ENCODE measurements at places on chromosomes 16 and 17.

GRCh38 chr16:80570106-80570478, 29.3 kb downstream of the DYNLRB2 start:
- DNase-seq = no peak

GRCh38 chr17:5304636-5305035, 22.6 kb downstream of the RABEP1 start:
- no peak for DNase-seq

- no peak for DNase-seq
Measured at GRCh38 chr17:56297184-56297583, 143.9 kb downstream of the ANKFN1 start.

DNA sequence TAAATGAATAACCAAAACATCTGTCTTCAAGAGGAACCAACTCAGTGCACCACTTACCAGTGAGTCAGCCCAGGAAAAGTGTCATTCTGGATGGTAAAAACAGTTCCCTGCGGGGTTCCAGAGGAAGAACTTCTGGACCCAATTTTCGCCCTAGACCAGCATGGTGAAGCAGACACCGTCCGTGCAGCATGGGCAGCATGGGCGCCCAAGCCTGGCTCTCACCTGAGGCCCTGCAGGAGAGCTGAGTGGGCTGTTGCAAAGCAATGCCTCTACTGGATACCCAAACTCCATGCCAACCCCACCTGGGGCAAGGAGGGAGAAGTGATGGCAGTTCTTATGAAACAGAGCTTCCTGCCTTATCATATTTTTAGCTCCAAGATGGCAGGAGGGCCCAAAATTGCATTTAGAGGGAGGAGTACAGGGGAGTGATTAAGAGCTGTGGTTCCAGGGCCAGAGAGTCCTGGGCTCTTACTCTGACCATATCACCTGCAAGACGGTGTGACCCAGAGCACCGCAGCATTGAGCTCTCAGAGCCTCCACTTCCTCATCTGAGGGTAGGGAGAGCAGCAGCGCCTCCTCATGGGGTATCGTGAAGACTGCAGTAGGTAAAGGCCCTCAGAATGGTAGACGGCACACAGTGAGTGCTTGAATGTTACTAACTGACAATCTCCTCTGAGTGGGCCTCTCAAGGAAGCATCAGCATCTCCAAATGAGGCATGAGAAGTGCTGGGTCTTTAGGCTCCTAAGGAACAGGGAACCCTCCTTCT, 16.6 kb upstream of the INPP5K start:
- no peak for DNase-seq

- no peak for DNase-seq
Measured at GRCh38 chr17:55852734-55853133, 101.9 kb downstream of the PCTP start.

DNA sequence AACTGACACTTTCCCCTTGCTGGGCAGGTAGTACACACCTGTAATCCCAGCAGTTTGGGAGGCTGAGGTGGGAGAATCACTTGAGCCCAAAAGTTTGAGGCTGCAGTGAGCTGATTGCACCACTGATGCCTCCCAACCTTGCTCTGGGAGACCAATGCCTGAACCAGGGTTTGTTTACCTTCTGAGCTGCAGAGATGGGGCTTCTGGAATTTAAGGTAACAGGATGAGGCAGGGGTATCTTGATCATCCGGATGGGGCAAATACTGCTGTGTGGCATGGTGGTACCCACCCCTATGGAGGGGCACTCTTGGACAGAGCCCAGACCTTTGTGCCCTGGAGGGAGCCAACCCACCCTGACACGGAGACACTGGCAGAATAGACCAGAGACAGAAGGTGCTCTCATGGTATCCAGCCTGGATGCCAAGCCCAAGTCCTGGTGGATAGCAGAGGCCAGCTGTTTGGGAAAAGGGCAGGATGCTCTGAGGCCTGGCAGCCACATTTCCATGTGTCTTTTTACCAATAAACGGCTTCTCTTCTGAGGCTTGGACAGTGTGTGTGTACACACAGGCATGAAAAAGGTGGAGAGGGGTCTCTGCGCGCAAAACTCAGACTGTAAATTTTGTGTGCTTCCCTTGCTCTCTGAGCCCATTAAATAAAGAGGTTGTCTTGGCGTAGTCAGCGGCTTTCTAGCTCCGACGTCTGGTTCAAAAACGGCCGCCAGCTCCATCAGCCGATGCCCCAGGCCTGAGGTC, 4.4 kb downstream of the ZNF48 start:
- DNase-seq = no peak

- DNase-seq = no peak
Measured at GRCh38 chr17:29870836-29871465, 59.1 kb downstream of the SSH2 start.

DNA sequence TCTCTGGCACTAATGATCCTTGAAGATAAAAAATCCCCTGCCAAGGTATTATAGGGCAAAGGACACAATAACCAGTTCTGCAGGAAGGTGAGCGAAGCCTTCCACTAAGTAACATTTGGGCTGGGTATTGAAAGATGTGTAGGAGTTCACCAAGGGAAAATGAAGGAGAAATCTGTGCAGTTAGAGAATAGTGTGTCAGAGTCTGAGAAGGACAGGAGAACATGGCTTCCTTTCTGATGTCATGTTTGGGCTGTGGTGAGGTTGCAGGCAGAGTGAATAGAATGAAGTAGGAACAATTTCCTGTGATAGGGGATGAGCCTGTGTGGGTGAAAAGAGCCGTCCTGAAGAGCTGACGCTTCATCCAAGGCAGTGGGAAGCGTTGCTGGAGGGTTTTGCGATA, 24.1 kb upstream of the CIITA start:
- DNase-seq = no peak

GRCh38 chr16:82157836-82158235, 12.2 kb downstream of the MPHOSPH6 start:
- DNase-seq = no peak

DNA sequence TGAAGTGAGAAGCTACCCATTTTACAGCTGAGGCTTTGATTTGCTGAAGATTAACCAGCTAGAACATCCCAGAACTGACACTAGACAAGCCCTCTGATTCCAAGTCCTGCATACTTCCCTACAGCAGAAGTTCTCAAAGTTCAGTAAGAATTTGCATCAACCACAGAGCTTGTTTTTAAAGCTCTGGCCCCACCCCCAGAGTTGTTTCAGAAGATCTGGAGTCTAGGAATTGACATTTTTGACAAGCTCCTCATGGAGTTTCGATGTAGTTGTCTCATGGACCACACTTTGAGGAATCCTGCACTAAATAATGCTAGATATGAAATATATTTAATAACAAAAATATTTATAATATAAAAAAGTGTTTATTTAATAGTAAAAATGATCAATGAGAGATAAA, 120.3 kb upstream of the ADAMTS18 start:
- DNase-seq = no peak

- DNase-seq = no peak
Measured at GRCh38 chr17:1003972-1004768, 7.2 kb downstream of the TIMM22 start.

DNA sequence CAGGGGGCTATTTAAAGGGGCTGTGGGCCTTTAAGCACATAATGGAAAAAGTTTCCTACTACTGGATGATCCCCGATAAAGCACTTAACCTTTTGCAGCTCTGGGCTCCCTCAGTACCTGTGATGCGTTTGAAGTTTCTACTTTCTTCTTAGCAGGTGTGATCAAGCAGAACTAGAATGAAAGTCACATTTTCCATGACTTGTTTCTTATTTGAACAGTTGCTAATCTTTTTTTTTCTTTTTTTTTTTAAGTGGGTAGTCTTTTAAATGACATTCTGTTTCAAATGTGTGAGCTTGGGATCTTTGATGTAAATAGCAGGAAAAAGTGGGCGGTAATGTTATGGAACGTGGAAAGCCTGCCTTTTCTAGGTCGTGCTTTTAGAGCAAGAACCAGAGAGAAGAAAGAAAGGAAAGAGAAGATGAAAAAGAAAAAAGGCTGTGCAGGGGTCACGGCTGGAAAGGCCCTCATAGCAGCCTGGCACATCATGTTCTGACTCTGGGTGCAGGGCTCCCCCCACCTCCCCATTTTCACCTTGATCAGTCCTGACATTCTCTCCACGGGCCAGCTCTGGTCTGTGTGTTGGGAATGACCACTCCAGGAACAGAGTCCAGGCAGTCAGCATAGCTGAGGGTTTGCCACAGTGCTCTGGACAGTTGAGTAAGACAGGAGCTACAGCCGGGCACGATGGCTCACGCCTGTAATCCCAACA, 150.6 kb downstream of the CLEC16A start:
- no peak for DNase-seq

DNA sequence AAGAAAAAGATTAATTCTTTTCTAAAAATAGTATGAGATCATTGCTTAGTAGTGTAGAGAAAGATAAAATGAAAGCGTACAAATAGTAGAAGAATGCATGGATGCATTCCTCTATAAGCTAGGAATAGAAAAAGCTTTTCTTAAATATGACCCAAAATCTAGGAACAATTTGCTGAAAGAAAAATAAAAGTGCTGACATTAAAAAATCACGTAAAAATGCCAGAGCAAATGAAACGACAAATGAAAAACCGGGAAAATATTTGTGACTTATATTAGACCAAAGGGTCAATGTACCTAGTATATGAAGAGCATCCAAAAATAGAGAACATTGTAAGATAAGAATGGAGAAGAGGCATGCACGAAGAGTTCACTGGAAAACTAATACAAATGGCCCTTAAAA, 149.5 kb upstream of the MON1B start:
- DNase-seq = no peak

GRCh38 chr17:30922235-30923030, 688 bp downstream of the ADAP2 start:
- DNase-seq = no peak

DNA sequence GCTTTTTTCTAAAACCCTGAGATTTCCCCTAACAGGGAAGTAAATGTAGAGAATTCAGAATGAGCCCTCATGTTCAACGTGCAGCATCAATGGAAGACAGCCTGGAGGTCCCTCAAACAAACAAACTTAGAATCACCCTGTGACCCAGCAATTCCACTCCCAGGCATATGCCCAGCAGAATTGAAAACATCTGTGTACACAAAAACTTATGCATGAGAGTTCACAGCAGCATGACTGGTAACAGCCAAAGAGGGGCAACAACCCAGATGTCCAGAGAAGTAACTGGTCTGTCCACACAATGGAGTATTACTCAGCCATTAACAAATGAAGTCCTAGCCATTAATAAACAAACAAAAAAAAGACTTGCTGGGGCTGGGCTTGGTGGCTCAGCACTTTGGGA, 252.7 kb downstream of the PARN start:
- no peak for DNase-seq

- DNase-seq = no peak
Measured at GRCh38 chr17:17532991-17533390, 36.8 kb upstream of the RASD1 start.

GRCh38 chr17:81727324-81728031, 15.4 kb downstream of the SLC25A10 start:
- DNase-seq = no peak

GRCh38 chr16:69589434-69590269, 23.9 kb downstream of the NFAT5 start:
- no peak for DNase-seq

DNA sequence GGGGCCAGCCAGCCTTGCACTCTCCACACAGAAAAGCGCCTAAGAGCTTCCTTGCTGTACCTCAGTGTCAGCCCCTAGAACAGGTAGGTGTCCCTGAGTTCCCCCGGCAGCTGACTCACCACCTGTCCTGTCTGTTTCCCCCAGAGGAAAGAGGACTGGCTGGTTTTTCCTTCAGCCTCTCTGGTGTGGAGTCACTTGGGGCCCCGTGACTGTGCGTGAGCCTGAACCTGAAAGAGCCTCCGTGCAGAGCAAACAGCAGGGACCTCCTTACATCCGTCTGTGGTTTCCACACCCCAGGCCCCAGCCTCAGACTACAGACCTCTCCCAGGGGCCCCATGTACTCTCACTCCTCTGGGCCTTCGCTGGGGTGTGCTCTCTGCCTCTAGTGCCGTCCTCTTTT, 87.8 kb downstream of the GNAO1 start:
- DNase-seq = no peak

DNA sequence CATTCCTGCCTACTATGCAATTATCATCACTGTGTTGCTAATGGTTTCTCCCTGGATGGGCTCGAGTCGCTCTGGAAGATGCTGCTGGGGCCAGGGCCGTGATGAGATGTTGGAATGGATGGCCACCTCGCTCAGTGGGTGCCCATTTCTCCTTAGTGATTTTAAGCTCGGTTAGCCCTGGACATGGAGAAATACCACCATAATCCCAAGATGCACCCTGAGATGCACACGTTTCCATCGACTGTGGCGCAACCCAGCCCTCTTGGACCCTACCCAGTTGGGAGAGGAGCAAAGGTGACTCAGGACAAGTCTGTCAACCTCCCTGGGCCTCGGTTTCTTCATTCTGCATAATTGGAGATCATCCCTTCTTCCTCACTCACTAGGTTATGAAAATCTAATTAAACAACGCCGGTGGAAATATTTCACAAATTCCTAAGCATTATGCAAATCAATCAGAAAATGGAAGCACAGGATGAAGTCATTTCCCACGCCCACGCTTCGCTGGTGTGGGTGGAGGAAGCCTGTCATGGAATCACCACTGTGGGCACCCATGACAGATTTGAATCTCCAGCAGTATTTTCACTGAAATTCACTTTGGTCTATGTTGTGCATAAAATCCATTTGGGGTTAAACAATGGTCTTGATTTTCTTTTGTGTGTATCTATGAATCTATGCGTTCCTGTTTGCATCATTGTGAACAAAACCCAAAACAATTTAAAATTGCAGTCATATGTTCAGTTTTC, 195.2 kb downstream of the AXIN2 start:
- no peak for DNase-seq

DNA sequence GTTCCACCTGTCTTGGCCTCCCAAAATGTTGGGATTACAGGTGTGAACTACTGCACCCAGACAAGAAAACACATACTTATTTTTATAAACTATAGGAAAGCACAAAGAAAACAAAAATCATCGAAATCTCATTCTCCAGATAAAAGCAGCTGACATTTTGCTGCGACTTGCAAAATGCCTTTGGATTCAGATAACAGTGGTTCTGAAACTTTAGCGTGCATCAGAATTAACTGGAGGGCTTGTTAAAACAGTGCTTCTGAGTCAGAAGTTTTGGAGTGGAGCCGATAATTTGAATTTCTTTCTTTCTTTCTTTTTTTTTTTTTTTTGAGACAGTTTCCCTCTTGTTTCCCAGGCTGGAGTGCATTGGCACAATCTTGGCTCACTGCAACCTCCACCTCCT, 17.7 kb upstream of the GJD3 start:
- no peak for DNase-seq

- no peak for DNase-seq
Measured at GRCh38 chr17:47987240-47987835, 16.4 kb downstream of the CDK5RAP3 start.

- peak; percentile 97 for DNase-seq
Measured at GRCh38 chr16:75305364-75306098, 54.1 kb upstream of the BCAR1 start.

All from fibroblast of skin of left quadriceps (primary cell).